Dorsolateral prefrontal cortex (tissue), 122 donors: ENCODE measurements at places on chromosomes 4 and X. TPM values are rescaled to one million over a fixed set of nuclear protein-coding genes. Genes with fewer than 3 reads are reported as not detected.

The C4orf54 gene
- total RNA-seq: 2.8 TPM

DNA sequence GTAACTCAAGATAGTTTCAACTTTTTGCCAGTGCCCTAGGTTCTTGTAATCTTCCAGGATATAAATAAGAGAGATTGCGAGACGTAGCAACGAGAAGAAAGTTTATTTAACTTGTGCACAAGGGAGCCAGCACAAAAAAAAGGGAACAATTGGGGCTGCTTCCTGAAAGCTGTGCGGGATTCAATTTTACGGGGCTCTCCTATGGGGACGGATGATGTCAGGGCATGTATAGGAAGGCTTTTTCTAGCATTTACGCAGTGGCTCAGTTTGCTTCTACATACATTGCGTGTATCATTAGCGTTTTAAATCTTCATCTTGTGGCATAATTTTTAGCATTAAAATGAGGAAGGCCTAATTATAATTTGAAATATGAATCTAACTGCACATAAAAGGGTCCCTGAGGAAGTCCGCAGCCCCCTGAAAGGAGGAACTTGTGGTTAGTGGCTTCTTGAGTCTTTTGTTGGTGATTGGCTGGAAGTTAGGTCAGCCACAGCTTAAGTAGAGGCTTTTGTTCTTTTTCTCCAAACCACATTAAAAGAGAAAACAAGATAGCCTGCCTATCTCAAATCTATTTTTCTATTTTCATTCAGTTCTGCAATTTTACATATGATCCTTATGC lies 668.2 kb upstream of the NDST4 start:
- no peak for DNase-seq

The SHISA3 gene
- total RNA-seq: 0.35 TPM

DNA sequence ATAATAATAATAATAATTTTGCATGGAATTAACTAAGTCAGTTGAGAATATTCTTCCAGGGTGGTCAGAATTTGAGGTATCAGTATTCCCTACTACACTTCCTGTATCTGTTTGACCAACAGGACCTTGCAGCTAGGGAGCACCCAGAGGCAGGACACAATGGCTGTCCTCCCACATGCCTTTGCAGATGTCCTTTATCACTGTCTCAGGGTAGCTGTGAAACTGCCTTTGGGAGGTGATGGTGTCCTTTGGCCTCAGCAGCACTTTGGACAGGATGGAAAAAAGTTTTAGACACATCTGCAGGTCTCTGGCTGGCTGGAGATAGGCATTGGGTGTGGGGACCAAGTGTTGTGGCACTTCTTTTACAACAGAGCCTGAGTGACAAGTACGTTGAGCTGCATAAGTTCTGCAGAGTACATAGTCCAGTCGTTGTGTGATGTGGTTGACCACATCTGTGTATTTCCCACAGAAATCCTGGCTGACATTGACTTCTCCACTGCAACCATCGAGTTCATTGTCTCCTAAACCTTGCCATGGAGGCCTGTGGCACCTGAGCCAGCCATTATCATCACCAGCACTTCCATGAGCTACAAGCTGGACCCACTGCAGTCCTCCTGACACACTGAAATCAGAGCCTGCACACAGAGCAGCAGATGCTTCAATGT lies 19.1 kb upstream of the UBA6 start:
- DNase-seq: no peak
